ENCODE measurements at places on chromosomes 2 and 18.

GRCh38 chr18:14999085-14999975, 251.4 kb downstream of the ANKRD30B start:
- DNase-seq = no peak

DNA sequence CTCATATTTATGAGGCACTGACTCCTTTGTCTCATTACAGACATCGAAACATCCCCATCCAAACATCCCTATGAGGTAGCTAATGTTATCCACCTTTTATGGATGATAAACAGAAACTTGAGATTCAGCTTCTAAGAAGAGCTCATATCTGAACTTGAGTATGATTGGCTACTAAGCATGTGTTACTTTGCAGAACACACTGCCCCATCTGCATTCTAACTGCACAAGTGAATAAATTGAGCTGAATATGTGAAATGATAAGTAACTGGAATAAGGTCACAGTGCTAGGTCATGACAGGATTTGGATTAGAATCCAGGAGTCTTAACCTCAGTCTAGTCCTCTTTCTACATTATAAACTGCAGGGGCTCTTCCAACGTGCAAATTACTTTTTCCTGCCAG, 172.7 kb downstream of the SETBP1 start:
- no peak for DNase-seq

GRCh38 chr2:222909286-222909685, 48.5 kb downstream of the ACSL3 start:
- no peak for DNase-seq

GRCh38 chr2:238893349-238894000, 45.6 kb downstream of the TWIST2 start:
- DNase-seq = no peak

DNA sequence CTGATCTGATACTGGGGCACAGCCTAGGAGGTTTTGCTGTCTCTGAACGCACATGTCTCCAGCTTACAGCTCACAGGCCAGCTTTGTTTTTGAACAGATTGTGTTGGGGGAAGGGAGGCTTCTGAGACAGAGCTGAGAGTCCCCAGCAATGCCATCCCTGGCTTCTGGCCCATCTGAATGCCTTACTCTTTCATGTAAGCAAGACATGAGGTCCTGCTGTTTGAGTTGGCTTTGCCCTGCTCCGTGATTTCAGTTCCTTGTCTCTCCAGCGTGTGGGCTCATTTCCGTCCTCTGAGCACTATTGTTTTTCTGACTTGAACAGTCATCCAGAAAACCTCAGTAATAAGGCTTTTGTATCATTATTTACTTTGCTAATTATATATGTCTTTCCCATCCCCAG, 194.9 kb upstream of the TNP1 start:
- no peak for DNase-seq

- DNase-seq = no peak
Measured at GRCh38 chr2:67564076-67564475, 166.9 kb downstream of the ETAA1 start.

- DNase-seq = no peak
Measured at GRCh38 chr2:223722226-223722625, 115.2 kb downstream of the AP1S3 start.

- no peak for DNase-seq
Measured at GRCh38 chr18:23710068-23710527, 20.8 kb downstream of the LAMA3 start.

DNA sequence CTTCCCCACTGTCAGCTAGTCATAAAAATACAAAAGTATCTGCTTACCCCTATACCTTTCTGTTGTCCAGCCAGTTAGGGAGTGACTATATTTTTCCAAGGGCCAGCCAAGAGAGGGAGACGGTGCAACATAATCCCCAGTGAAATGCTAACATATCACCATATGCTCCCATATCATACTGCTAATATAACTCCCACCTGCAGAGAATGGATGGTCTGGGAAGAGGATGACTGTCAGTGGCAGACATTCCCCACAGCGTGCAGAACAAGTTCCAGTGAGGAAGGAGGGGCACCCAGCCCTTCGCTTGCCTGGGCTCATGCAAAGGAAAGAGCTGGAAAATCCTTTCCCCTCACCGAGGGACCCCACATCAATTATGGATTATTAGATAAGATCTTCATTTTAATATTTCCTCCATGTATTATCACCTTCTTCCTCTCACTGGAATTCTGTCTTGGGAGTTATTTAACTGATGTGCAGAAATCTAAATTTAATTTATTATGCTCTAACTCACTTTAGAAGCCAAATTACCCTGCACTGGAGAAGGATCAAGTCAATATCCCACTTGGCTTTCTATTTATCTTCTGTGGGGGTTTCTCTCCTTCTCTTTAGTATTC, 135.6 kb downstream of the GALNT14 start:
- no peak for DNase-seq

DNA sequence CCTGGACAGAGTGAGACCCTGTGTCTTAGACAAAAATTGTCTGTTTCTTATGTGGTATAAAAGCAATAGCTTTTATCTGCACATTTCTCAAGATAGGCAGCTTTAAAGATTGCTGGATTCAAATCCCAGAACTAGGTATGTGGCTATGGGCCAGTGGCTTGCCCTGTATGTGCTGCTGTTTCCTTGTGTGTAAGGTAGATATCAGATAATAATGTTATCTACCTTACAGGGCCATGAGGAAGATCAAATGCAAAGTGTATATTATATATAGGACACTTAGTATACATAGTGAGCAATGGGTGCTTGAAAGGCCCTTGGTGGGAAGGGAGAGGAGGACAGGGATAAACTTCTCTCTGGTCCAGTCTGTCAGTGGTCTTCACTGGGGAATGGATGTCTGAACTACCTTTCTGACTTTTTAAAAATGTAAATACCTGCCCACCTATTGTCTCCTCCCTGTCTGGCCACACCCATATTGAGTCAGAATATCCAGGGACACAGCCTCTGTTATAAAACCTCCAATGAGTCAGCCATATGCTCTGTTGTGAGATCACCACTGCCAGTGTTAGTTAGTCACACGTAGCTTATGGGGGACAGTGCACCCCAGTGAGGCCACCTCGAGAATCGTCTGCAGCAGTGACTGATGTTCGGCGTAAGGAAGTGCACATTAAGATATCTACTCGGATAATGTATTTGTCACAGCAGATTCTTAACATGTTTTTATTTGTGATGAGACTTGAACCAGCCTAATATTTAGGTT, 383.4 kb downstream of the PTPRM start:
- DNase-seq = no peak

DNA sequence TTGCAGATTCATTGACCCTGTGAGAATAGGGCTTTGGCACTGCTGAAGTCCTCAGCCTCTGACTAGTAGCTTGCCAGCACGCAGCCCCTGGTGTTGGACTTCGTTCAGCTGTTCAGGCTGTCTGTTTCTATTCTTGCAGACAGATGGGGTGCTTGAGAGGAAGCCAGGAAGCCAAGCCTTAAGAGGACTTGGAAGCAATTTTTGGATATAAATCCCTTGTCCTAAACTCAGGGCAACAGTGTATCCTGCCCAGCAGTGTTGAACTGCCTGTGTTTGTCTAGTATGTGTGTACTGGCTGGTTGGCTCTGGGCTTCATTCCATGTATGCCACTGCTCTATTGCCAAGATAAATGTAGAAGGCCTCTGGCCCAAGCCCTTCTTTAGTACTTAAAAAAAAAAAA, 108.6 kb downstream of the COMMD1 start:
- no peak for DNase-seq

DNA sequence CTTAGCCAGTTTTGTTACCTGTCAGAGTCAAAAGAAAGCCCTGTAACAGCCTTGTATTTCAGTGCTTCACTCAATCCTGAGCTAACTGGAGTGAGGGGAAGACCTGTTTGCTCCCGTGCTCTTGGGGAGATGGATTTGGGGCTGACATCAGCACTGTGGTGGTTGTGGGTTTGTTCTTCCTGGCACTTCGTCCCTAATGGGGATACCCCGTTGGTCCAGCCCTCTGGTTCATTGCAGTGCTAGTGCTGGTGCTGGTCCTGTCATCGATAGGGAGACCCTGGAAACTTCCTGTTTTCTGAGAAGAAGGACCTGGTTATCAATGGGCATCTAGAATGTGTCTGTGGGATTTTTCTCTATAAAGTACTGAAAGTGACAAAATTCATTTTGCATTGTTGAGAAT, 205.4 kb downstream of the ZNF407 start:
- no peak for DNase-seq

- no peak for DNase-seq
Measured at GRCh38 chr2:221216636-221217035, 355.5 kb downstream of the EPHA4 start.

- DNase-seq = no peak
Measured at GRCh38 chr2:99879481-99879880, 262.9 kb downstream of the AFF3 start.

DNA sequence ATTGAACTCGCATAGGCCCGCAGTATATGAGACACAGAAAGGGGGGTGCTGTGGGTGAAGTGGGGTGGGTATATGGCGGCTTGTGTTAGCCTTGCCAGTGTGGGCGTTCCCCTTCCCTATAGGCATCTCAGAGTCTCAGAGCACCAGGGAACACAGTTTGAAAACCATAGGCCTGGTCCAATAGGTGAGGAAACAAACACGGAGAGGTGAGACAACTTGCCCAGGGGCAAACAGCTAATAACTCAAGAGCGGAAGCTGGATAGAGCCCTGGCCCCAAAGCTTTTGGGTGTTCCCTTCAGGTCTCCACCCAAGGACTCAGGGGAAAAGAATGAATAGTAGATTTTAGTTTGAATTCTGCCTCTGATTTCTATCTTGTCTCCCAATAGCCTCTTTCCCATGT, 7.9 kb downstream of the LIPG start:
- no peak for DNase-seq

GRCh38 chr18:35717182-35717581, 135.6 kb downstream of the GALNT1 start:
- DNase-seq = no peak

DNA sequence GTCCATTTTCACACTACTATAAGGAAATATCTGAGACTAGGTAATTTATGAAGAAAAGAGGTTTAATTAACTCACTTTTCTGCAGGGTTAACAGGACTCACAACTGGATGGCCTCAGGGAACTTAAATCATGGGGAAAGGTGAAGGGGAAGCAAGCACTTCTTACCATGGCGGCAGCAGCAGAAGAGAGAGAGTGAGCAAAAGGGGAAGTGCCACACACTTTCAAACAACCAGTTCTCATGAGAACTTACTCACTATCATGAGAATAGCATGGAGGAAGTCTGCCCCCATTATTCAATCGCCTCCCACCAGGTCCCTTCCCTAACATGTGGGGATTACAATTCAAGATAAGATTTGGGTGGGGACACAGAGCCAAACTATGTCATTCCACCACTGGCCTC, 55.1 kb upstream of the NETO1 start:
- no peak for DNase-seq

DNA sequence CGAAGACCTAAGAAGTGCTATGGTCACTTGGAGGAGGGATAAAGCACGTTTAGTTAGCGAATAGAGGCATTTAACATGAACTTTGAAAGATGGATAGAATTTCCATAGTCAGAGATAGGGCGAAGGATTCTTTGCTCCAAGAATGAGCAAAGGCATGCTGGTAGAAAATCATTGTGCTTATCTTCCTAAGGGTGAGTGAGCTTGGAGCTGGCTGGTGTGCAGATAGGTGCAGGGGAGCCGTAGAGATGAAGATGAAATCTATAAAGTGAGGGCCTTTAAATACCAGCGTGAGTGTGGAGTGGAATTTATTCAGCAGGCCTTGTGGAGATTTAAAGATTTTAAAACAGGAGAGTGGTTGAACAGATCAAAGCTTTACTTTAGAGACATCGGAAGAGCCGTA, 1.6 kb downstream of the HRH4 start:
- DNase-seq = no peak

- DNase-seq = no peak
Measured at GRCh38 chr2:236642584-236643291, 73.1 kb downstream of the ACKR3 start.

DNA sequence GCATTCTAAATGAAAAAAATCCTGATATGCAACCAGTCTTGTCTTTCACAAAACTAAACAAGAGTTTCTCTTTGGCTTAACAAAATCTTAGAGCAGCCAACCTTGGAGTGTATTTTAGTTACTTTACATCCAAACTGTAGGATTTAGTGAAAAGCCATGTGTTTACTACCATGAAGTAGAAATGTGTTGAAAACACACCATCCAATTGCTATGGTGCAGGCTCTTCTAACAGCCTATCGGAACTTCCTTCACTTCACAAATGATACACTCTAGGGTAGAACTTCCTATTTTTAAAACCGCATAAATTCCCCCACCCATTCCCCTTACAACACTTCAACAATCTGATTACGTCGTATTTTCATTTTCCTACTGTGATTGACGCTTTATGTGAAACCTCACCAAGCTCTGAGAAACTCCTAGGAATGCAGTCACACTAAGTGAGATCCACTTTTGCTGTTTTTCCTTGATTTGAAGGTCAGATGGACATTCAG, 74.4 kb upstream of the MAP4K4 start:
- no peak for DNase-seq

GRCh38 chr2:111118981-111119821, 1.5 kb upstream of the BCL2L11 start:
- DNase-seq = no peak

- DNase-seq = no peak
Measured at GRCh38 chr2:128037649-128038048, 9.8 kb upstream of the SAP130 start.

DNA sequence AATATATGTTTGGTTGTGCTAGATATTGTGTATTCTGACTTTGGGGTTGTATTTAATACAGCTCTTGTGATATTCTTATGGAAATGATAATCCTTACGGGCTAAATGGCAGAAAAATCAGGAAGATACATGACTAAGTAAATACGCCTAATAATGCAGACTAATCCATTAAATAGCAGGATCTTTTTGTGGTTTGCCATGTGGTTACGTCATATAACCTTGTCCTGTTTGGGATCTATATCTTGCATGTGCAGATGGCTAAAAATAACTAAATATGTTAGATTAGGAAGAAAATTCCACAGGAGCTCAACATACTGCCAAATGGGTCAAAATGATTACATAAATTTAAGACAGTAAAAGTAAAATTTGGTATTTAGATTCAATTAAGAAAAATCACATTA, 83.0 kb downstream of the NEB start:
- no peak for DNase-seq

DNA sequence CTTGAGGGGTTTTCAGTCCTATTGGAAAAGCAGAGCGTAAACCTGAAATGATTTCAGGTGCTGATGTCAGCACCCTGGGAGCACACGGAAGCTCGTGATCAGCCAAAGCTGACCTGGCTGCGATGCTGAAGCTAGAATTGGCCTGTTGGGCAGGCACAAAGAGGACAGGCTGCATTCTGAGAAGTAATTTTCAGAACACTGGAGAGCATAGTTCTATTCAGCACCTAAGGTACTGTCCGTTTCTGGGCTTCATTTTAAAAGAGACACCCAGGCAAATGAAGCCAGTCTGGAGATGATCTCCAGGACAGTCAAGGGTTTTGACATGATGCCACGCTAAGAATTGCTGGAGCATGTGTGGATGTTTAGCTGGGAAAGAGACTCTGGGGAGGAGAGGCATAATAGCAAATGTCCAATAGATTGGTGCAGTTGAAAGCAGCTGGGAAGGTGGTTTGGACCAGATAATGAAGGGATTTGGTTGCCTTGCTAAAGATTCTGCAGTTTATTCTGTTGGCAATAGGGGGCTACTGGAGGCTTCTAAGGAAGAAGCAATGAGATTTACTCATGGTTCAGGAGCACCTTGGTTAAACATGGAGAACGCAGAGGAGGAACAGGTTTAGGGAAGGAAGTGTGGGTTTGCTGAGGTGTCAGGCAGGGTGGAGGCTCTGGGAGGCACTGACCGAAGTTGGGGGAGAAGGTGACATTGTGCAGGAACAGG, 86.6 kb downstream of the ACOXL start:
- no peak for DNase-seq

- no peak for DNase-seq
Measured at GRCh38 chr2:88875736-88876135, 184.3 kb downstream of the RPIA start.
